ENCODE measurements at places on chromosomes 2 and 18.

GRCh38 chr2:236550701-236551465, 18.7 kb upstream of the ACKR3 start:
- DNase-seq = no peak

- no peak for DNase-seq
These were observed 13.7 kb downstream of the NCKAP1 start for GRCh38 chr2:183024339-183025095.

- no peak for DNase-seq
These were observed 14.9 kb downstream of the EMX1 start for GRCh38 chr2:72932045-72932740.

GRCh38 chr2:10441948-10442347, 6.2 kb downstream of the ODC1 start:
- DNase-seq = no peak

DNA sequence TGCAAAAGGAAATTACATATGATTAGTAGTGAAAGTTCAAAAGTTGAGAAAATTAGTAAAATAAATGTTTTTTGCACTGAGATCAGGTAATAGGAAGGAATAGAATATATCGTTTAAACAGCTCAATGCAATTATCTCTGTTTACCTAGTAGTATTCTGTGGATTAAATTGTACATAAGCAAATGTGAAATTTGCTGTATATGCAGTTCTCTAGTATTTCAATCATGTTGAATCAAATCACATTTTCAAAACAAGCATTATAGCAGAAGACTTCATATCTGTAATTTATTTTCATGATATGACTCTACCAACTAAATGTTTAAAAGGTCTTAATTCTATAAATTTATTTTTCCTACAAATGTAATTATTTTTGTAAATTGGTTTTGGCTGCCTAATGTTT, 31.6 kb downstream of the ITPRID2 start:
- no peak for DNase-seq

DNA sequence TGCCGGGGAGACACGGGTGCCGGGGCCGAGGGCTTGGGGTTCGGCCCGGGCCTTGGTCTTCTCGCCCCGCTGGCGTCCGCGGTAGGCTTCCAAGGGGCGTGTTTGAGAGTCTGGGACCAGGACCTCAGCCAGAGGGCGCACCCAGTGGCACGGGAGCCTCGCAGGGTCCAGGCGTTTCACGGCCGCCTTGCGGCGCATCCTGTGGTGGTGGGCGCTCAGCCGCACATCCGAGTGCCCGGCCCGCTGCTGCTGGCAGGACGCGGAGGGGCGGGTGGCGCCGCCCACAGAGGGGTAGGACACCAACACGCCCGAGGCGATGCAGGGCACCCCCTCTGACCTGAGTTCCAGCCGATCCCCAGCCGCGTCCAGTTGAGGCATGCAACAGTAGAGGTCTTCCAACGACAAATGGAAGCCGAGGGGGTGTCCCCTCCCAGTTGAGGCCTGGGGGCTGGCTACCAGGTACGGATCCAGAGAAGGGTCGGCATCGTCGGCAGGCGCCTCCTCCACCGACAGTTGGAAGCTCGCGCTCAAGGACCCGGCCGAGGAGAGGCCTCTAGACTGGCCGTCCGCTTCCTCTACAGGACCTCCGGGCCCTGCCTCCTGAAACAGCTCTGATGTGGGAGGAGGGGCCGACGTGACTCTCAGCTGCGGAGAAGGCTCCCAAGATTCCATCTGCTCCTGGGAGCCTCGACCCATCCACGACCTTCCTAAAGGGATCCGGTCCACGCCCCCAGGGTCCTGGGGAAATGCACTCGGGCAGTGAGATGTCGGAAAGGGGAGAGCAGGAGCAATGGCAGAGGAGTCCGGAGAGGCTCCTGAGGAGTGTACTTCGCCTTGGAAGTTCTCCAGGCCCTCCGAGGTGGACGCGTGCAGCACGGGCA, 6.3 kb downstream of the C2orf81 start:
- no peak for DNase-seq

- no peak for DNase-seq
These were observed 89.1 kb upstream of the ITGB6 start for GRCh38 chr2:160289126-160289525.

DNA sequence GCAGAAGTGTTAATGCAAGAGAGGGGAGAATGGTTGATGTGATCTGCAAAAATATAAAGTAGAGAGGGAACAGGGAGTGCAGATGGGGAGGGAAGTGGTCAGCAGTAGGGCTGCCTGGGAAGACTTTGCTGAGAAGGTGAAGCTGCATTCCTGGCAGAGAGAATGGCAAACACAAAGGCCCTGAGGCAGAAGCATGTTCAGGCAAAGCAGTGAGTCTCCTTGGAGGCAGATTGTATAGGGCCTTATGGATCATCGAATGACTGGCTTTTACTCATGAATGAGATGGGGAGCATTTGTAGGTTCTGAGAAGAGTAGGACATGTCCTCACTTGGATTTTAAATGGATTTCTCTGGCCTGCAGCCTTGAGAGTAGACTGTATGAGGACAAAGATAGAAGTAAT, 9.5 kb downstream of the ITGA6 start:
- DNase-seq = no peak

- DNase-seq = no peak
These were observed 16.2 kb upstream of the MREG start for GRCh38 chr2:216029416-216030129.

- DNase-seq = no peak
These were observed 287.0 kb upstream of the CXCR4 start for GRCh38 chr2:136404925-136405324.

GRCh38 chr18:65755616-65756015, 4.8 kb downstream of the CDH7 start:
- DNase-seq = no peak

DNA sequence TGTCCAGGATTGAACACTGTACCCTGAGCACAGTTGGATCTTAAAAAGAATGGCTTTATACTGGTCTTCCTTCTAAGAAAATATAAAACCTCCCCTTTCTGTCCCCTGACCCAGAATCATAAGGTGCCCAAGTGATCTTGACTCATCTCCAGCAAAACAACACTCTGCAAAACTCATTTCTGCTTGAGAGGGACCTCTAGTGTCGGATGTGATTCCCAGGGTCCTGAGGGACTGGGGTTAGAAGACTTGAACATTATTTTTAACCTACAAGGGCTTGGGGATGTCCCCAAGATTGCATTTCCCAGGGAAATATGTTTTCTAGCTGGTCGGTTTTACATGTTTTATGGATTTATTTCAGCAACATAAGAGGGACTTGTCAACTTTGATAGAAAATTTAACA, 1318.5 kb upstream of the CELF4 start:
- DNase-seq = no peak

- no peak for DNase-seq
These were observed 102.8 kb upstream of the STPG4 start for GRCh38 chr2:47257946-47258348.

DNA sequence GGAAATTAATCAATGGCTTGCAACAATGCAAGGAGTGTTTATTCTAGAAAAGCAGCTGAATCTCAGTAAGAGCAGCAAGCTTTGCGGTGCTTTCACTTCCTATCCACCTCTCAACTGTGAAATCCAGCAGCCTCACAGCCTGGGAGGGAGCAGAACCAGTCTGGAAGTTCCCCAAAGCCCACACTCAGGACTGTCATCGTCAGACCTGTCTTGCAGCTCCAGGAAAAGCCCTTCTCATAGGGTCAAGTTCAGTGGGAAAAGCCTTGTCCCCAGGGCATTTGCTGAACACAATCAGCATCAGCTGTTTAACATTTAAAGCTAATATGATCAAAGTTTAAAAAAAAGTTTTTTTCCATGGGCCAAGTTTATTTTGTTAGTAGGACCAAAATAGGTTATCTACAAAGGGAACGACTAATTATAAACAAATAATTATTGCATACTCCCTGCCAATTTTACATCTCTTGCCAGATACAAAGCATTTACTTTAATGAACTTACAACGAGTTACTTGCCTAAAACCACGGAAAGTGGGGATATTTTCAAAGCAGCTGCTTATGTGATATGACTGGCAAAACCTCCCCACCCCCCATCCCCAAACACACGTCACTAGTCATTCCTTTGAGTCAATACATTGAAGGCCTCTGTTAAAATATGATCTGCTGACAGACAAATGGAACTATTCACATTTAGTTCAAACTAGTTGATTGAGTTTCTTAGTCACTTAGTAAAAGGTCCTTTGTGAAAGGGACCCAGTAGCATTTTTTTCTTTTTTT, 36.8 kb downstream of the PARD6G start:
- no peak for DNase-seq

DNA sequence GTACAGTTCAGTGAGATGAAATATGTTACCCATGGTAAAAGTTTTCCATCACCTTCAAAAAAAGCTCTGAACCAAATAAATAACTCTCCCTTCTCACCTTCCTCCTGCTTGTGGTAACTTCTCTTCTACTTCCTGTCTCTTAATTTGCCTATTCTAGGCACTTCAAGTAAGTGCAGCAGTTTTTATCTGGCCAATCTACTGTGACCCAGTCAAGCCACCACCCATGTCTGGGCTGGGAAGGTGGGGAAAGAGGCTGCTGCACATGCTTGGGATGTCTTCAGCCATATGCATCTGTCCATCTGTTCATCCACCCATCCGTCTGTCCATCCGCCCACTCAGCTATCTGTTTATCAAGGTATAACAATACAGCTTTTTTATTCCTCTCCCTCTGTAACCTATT, 31.6 kb downstream of the ZNF532 start:
- no peak for DNase-seq

DNA sequence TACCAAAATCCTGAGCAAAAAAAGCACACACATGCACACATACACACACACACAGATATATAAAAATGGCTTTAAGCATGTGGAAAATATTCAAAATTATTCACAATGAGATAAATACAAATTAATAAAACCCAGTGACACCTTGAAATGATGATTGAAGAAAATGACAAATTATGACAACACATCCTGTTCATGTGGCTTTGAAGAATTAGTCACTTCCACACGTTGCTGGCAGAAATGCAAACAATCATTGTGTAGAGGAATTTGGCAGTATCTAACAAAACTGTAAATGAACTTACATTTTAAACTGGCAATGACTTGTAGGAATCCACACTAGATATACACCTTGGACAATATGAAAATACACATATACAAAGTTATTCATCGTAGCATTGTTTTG, 95.8 kb upstream of the RGPD4 start:
- no peak for DNase-seq

GRCh38 chr2:221016551-221016950, 555.6 kb downstream of the EPHA4 start:
- DNase-seq = no peak

- no peak for DNase-seq
These were observed 45.8 kb upstream of the CDKL4 start for GRCh38 chr2:39289609-39290008.

- no peak for DNase-seq
These were observed 92.5 kb downstream of the KCNF1 start for GRCh38 chr2:11004199-11004598.

- DNase-seq = no peak
These were observed 22.8 kb upstream of the PTMA start for GRCh38 chr2:231685349-231686191.

- no peak for DNase-seq
These were observed 238.7 kb upstream of the SOX11 start for GRCh38 chr2:5453220-5454050.

- DNase-seq = no peak
These were observed 193.2 kb downstream of the TPGS2 start for GRCh38 chr18:36635414-36636096.

- DNase-seq = no peak
These were observed 102.0 kb downstream of the MAP2 start for GRCh38 chr2:209525834-209526281.

DNA sequence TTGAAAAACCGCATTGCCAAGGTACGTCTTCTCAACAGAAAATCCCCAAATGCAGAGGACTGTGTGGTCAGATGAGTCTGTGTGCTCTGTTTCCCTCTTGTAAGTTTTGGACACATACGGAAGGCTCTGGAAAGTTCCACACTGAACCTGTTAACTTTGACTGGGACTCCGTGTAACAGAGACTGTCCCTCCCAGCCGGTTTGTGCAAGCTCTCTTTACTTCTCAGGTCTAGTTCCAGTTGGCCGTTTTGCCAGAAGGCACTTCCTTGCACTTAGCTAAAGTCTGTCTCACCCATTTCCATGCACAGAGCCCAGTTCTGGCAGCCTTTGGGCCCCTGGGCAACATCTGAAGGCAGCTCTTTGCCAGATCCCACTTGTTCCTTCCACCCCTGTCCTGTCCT, 22.0 kb downstream of the EFHD1 start:
- no peak for DNase-seq

- DNase-seq = no peak
These were observed 19.6 kb upstream of the IL37 start for GRCh38 chr2:112891385-112891831.

GRCh38 chr2:233912691-233913423, 4.3 kb upstream of the TRPM8 start:
- DNase-seq = no peak

DNA sequence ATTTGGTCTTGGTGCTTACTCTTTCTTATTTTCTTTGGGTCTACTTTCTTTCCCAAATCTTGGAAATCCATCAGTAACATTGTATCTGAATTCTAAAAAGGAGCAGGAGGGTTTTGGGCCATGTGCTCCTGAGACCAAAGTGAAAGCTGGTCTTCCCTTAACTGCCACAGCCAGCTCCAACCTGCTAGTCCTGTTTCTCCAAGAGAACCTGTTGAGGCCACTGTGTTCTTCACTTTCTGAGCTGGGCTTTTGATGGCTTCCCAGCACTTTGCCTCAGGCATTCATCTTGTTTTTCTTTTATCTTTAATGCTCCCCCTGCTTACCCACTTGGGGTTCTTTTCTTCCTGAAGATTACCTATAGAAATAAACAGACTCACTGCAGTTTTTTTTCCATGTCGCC, 53.3 kb downstream of the ARHGAP28 start:
- DNase-seq = no peak

DNA sequence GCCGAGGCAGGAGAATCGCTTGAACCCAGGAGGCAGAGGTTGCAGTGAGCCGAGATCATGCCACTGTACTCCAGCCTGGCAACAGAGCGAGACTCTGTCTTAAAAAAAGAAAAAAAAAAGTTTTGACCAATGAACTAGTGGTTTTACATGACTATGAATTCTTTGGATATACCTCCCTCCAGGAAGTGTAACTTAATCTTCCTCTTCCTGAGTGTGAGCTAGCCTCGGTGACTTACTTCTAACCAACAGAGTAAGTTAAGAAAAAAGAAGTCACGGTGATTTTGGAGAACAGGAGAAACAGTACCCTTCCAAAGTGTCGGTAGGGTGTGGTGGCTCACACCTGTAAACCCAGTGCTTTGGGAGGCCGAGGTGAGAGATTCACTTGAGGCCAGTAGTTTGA, 7.1 kb downstream of the TIA1 start:
- no peak for DNase-seq

GRCh38 chr2:34423301-34423700, 824.2 kb upstream of the FAM98A start:
- DNase-seq = no peak

GRCh38 chr2:40797120-40797519, 345.2 kb upstream of the SLC8A1 start:
- no peak for DNase-seq

GRCh38 chr18:8063733-8064132, 496.6 kb downstream of the PTPRM start:
- DNase-seq = no peak

GRCh38 chr2:71560638-71561011, 107.3 kb downstream of the DYSF start:
- no peak for DNase-seq

GRCh38 chr18:48933578-48934414, 17.0 kb downstream of the SMAD7 start:
- no peak for DNase-seq

Measured in stimulated activated CD8-positive, alpha-beta memory T cell treated with anti-CD3 and anti-CD28 coated beads, Interleukin-4, amount 100 ng/mL, for 4 hours (primary cell).